ENCODE measurements at places on chromosomes 7 and 10. TPM values are rescaled to one million over a fixed set of nuclear protein-coding genes. Genes with fewer than 3 reads are reported as not detected.

Gene SYT15
- 1.8 TPM for total RNA-seq

DNA sequence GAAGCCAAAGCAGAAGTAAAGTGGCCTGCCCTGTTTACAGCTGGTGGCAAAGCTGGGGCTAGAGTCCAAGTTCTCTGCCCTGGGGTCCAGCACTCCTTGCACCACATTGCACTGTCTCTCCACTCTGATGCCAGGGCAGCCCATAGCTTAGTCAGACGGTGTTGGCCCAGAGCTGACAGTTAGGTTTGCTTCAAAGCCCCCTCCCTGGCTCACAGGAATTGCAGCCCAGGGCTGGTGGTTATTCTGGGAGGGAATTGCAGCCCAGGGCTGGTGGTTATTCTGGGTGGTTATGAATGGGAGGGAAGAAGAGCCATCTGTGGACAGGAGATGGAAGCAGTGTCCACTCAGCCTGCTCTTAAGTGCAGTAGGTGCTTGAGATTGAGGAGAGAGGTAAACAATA is 88.9 kb downstream of the SCRN1 start:
- DNase-seq = no peak

GRCh38 chr10:114087655-114088054 is 44.0 kb downstream of the ADRB1 start:
- DNase-seq = no peak

GRCh38 chr7:107691716-107692115 is 31.1 kb downstream of the SLC26A4 start:
- no peak for DNase-seq

DNA sequence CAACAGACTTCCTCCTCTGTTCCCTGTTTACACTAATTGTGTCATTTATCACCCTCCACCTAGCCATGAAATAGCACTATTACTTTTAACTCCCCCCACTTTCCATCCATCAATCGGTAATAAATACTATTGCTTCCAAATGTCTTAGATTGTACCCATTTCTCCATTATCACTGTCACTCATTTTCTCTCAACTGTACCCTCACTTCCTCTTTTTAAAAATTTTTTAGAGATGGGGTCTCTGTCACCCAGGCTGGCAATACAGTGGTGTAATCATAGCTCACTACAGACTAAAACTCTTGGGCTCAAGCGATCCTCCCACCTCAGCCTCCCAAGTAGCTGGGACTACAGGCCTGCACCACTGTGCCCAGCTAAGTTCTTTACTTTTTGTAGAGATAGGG is 123.5 kb upstream of the EGR2 start:
- DNase-seq = no peak

DNA sequence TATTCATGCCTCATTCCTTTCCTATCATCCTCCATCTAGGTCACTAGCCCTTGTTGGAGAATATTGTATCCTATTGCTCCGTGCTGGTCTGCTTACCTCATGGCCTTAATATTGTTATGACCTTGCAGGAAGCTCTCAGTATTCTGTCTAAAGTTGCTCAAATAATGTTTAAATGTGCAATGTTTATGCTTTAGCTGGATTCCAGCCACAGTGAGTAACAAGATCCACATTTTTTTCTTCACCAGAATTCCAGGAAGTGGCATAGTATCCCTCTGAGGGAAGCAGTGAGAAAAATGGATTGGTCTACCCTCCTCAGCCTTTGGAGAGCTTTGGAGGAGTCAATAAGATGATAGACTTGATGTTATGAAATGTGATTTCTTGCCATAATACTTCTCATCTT is 402.6 kb downstream of the NRG3 start:
- no peak for DNase-seq

Gene FAM25C
- not detected for total RNA-seq

DNA sequence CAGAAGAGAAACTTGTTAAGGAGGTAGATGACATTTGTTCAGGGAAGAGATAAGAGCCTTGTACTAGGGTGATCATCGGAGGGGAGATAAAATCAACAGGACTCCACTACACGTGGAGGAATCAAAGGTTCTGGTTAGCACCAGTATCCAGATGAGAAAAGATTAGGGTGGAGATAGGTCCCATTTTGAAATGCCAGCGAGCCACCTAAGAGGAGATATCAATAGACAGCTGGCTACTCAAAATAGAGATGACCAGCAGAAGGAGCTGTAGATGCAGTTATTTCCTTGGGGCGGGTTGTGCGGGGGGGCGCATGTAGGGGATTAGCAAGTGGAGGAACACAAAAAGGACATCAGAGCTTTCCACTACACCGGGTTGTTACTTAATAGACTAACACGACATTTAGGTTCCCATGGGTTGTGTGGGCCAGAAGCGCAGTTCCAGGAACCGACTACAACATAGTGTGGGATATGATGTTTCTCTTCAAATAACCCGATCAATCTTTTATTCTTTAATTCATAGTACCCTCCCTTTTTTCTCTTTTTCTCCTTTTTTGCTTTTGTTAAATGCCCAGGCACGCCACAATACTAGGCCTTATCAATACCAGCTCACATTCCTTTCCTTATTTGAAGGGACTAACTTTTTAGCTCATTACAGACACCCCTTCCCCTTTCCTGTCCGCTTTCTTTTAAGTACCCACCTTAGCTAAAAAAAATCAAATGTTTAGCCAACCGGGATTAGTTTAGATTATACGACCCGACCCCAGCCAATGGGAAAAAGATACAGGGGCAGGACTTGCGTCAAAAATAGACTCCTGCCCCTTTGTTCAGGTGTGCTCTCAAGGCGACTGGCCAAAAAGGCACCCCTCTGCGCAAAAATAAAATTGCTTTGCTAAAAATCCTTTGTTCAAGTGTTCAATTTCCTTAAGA is 2.0 kb upstream of the KIF11 start:
- DNase-seq = no peak

DNA sequence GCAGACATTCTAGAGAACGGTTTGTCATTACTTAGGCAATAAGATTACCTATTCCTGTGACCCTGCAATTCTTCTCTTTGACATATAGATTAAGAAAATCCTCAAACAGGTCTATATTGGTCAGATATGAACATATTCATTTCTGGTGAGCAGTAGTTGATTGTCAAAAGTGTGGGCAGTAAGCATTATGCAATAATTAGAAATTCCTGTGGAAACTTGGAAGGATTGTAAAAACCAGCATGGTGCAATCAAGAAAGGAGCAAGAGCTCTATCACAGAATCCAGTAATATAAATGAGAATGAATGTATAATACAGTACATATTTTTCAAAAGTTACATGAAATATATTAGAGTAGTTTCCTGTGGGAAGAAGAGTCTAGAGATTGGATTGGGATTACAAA is 406.5 kb downstream of the SUGCT start:
- no peak for DNase-seq

Gene R3HCC1L
- 14.7 TPM for total RNA-seq

Gene EEPD1
- 12.1 TPM for total RNA-seq

Measured in cerebellum (tissue), 4 donors.